ENCODE measurements at places on chromosomes 5 and 9.

DNA sequence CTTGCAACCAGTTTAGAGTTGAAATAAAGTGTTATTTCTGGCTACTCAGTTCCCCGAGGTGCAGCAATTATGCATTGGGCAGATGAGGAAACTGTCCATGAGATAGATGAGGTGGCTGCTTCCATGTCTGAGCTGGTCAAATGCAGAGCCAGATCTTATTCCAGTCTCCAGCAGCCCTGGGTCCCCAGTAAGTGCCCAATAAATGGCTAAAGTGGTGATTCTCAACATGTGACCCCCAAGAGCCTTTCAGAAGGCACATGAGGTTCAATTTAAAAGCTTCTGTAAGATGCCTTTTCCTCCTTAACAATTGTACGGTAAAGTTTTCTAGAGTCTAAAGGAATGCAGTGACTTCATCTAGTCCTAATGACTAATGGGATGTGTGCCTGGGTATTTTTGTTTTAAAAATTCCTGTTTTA is 17.5 kb downstream of the ATOX1 start:
- DNase-seq, result no peak

DNA sequence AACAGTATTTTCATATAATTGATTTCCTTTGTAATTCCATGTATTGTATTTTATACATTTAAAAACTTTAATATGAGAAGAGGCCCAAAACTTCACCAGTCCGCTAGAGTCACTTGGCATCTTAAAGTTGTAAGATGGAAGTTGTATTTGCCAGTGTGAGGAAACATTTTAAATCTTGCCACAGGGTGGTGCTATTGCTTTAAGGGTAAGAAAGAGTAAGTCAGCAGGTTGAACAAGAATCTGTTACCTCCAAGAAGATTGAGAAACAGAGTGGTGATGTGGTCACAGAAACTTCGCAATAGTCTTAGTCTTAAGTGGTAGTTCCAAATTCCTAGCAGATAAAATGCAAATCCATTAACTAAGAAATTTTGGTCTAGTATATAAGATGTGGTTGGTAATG is 39.8 kb upstream of the RANBP6 start:
- DNase-seq, result peak; percentile 72

DNA sequence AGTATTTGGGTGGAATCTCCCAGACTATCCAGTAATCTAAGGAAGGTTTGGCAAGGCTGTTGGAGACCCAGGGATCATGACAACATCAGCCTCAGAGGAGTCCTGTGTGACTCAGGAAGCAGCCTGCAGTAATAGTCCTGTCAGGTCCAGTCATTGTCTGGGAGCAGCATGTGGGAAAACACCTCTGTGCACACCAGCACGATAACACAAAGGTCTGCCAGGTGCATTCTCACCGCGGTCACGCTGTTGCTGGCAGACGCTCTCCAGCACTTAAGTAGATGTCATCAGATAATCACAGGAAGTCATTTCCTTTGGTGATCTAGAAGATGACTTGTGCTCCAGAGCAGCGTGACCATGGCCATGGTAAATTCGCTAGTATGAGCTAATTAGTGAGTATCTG is 99.2 kb upstream of the IQGAP2 start:
- DNase-seq, result peak; percentile 60

DNA sequence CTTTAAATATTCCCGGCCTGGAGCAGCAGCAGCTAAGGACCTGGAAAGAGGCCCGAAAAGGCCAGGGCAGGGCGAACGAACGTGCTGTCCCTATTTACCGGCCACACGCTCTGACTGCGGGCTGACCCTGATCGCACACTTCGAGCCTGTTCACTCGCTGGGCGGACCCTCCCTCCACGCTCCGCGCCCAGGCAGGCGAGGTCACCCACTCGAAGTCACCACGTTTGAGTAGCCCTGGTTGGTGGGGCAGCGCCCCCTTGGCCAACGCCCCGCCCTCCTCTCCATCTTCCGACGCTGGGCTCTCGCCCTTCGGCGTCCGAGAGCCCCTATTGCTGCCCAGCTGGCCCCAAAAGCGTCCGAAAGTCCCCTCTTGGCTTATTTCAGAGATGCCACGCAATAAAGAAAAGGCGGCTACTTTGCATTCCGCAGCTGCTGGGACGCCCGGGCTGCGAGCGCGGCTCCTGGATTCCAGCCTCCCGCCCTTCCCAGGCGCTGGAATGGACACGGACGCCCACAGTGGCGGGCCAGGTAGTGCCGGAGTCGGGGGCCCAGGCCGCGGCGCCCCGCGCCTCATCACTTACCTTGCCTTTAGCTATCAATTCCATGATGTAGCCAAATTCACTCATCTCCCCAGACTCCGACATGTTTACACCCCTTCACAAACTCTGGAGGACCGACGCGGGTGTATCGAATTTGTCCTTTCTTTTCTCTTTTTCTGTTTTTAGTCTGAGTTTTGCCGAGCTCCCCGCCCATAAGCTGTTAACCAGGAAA is 9.9 kb upstream of the TRIM36 start:
- DNase-seq, result no peak

GRCh38 chr5:174951151-174951780 is 226.9 kb downstream of the MSX2 start:
- DNase-seq, result peak; percentile 69

- DNase-seq, result no peak
Measured at GRCh38 chr5:73822989-73823339, 197.0 kb downstream of the ARHGEF28 start.

DNA sequence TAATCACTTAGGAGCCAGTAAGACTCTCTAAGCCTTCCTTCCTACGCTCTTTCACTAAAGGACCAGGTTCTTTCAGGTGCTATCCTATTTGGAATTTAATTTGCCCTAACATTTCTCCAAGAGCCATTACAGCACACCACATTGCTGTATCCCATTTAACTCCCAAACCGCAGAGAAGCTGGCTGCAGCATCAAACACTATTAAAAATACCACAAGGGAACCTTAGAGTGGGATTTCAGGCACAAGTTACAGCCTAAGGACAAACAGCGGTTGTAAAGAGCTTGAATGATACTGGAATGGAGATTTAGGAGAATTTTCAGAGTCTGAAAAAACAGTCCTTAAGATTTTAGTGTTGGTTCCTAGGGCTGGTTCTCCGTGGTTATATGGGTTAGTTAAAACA is 566.4 kb downstream of the RAB3C start:
- no peak for DNase-seq
